ENCODE measurements at places on chromosomes 4 and X. TPM values are rescaled to one million over a fixed set of nuclear protein-coding genes. Genes with fewer than 3 reads are reported as not detected.

The NWD2 gene
- total RNA-seq = not detected

The GRXCR1 gene
- total RNA-seq = not detected

The DOCK11 gene
- 3.3 TPM for total RNA-seq

The NPY1R gene
- total RNA-seq = 0.69 TPM

The SLC9B2 gene
- total RNA-seq = 3.3 TPM

The RP2 gene
- 3.1 TPM for total RNA-seq

The PAGE4 gene
- total RNA-seq = not detected
